ENCODE measurements at places on chromosomes 3 and 15.

GRCh38 chr3:175258763-175259162, 399.6 kb downstream of the NAALADL2 start:
- no peaks in the 10 kb centered on the region for H3K36me3 ChIP-seq
- peak; percentile 85 for DNase-seq
- no peaks in the 10 kb centered on the region for H3K27me3 ChIP-seq
- no peak overlapping the region for H3K4me3 ChIP-seq
- H3K4me1 ChIP-seq = peaks cover 22% of the 10 kb centered on the region
- H3K27ac ChIP-seq = peak overlapping the region; percentile 71

GRCh38 chr15:72824112-72824511, 40.6 kb upstream of the ADPGK start:
- H3K4me3 ChIP-seq = no peak overlapping the region
- H3K27ac ChIP-seq = no peak overlapping the region
- no peaks in the 10 kb centered on the region for H3K36me3 ChIP-seq
- peaks cover 10% of the 10 kb centered on the region for H3K27me3 ChIP-seq
- H3K4me1 ChIP-seq = no peaks in the 10 kb centered on the region

DNA sequence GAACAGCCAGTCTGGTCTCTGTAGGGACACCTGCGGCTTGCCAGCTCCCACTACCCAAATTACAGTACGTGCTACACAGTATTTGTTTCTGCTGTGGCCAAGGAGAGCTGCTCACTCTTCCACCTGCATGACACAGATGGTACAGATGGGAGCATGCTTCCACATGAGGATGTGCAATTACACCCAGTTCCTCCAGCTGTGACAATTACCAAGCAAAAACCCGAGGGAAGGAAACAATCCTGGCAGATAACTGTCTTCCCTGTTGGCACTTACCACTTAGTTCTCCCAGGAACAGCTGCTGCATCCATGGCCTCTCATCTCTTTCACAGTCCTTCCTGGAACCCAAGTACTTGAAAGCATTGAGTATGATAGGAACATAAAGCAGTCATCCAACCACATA, 34.4 kb downstream of the DET1 start:
- no peaks in the 10 kb centered on the region for H3K4me1 ChIP-seq
- no peaks in the 10 kb centered on the region for H3K27me3 ChIP-seq
- H3K27ac ChIP-seq = no peak overlapping the region
- H3K36me3 ChIP-seq = no peaks in the 10 kb centered on the region
- no peak for DNase-seq
- H3K4me3 ChIP-seq = no peak overlapping the region

DNA sequence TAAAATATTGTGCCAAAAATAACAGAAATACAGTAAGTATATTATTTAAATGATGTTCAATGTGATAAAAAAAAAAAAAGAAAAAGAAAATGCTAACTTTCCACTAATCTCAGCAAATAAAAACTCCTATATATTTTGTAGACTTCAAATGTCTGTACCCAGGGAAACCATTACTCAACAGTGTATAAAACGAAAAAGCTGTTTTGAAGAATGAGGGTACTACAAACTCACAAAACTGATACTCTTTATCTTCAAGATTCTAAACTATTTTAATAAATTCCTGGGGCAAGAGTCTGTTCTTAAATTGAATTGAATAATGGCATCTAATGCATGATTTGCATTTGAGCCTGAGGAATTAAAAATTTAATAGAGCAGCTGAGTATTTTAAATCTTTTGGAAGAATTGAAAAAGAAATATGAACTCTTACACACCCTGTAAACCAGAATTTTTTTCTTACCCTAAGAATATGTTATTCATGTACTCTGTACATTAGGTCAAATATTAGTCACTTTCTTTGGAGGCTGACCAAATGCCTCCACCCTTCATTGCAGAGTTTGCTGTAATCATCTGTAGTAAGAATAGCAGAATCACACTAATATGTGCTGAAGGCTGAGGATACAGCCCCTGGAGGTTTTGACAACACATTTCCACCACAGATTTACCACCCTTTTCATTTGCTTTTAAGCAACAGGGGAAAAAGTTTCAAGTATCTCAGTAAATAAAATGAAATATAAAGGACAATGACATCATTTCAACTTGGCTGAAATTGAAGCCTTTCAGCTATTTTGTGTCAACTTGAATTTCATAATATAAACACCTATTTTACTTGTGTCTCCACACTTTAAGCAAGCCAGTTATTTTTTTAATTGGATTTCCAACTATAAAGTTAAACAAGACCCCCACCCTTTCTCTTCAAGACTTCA, 79.7 kb downstream of the FBN1 start:
- H3K4me1 ChIP-seq = peaks cover 31% of the 10 kb centered on the region
- peak; percentile 83 for DNase-seq
- H3K4me3 ChIP-seq = peak overlapping the region; percentile 4
- peak overlapping the region; percentile 85 for H3K27ac ChIP-seq
- no peaks in the 10 kb centered on the region for H3K27me3 ChIP-seq

DNA sequence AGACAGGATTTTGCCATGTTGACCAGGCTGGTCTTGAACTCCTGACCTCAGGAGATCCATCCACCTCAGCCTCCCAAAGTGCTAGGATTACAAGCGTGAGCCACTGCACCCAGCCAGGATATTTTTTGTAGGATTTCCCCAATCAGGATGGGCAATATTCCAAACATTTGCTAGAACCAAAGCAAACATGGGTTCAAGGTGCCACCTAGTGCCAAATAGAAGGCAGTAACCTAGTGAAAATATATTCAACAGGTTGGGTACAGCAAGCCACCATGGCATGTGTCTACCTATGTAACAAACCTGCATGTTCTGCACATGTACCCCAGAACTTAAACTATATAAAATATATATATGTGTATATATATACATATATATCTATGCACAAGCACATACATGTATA, 185.9 kb upstream of the CADM2 start:
- H3K36me3 ChIP-seq = no peaks in the 10 kb centered on the region
- no peak overlapping the region for H3K27ac ChIP-seq
- DNase-seq = no peak
- H3K27me3 ChIP-seq = no peaks in the 10 kb centered on the region

DNA sequence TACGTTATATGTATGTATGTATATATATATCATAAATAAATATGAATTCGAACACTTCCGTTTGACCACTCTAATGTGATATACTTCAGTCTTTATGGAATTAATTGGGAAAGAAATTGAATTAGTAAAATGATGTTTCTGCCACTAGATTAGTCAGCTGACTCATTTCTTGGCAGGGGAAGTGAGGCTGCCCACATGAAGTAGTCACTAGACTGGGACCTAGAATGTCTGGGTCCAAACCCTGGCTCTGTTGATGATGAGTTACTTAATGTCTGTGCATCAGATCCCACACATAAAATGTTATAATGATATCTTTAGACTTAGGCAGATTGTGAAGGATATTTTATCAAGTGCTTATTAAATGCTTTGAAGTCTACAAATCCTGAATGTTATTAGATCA, 27.4 kb upstream of the ARL14 start:
- peaks cover 3% of the 10 kb centered on the region for H3K4me1 ChIP-seq
- H3K27me3 ChIP-seq = no peaks in the 10 kb centered on the region
- no peak overlapping the region for H3K27ac ChIP-seq
- H3K4me3 ChIP-seq = no peak overlapping the region

GRCh38 chr15:89472785-89473256, 23.6 kb downstream of the RHCG start:
- H3K4me3 ChIP-seq = no peak overlapping the region
- no peaks in the 10 kb centered on the region for H3K4me1 ChIP-seq
- H3K36me3 ChIP-seq = no peaks in the 10 kb centered on the region
- H3K27me3 ChIP-seq = peaks cover 4% of the 10 kb centered on the region
- H3K27ac ChIP-seq = no peak overlapping the region

- no peaks in the 10 kb centered on the region for H3K36me3 ChIP-seq
Observed at GRCh38 chr3:69806735-69807438, 67.6 kb downstream of the MITF start.

DNA sequence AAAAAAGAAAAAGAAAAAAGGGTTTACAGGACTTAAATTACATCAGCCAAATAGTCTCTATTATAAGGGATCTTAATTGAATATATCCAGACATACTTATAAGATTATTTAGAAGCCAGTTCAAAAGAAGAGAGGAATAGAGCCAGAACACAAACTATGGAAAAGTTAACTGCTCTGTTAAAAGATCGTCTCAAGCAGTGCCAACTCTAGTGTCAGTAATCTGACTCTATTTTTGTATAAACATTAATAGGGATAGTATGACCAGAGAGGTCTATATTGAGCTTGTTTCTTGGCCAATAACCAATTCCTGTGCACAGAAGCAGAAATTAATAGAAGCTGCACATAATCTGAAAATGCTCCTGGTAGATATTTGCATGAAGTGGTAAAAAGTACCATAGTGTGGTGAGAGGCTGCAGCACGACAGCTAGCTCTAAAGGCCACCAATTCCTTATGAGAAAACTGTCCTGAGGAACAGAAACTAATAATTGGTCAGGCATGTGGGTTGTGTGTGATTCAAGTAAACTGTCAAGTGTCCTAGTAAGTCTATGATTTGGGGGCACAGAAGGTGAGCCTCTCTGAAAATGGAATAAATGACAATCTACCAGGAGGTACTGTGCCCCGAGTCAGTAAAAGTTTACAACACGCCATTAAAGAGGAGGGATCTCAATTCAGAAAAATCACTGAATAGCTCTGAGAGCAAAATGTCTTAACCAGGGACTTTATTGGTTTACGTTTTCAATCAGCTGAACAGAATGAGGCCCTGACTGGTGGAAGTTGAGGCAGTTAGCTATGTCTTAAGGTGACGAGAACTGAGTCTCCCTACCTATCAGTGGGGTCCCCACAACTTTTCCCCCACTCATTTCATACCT, 51.5 kb upstream of the NANOGP8 start:
- H3K36me3 ChIP-seq = no peaks in the 10 kb centered on the region
- H3K4me1 ChIP-seq = no peaks in the 10 kb centered on the region

DNA sequence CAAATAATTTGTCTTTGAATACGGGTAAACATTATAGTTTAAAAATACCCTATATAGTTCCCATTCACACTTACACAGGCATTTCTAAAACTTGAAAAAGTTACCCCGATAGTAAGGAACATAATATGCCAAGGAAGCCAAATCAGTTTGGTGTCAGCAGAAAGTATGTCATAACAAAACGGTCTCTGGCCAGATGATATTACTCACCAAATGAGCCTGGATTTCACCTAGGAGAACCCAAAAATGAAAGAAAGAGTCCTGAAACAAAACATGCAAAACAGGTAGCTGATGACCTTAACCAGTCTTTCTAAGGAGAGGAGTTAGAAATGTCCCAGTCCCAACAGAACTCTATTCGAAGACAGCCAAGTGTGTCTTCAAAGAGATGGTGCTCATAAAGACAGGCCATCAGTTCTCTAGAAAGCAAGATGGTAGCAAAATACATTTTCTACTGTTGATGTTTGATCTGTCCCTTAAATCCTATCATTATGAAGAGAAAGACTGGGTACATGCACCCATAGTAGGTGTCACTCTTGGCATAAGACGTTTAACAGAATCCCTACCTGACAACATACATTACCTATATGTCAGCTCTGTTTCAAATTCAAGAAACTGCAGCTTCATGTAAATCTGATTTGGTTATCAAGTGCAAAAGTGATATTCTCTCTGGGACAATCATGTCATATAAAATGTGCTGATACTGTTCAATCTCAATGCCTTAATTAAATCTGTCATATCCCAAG, 942.5 kb downstream of the ROBO1 start:
- no peaks in the 10 kb centered on the region for H3K27me3 ChIP-seq
- peaks cover 5% of the 10 kb centered on the region for H3K4me1 ChIP-seq
- DNase-seq = no peak
- no peaks in the 10 kb centered on the region for H3K36me3 ChIP-seq
- H3K27ac ChIP-seq = no peak overlapping the region

DNA sequence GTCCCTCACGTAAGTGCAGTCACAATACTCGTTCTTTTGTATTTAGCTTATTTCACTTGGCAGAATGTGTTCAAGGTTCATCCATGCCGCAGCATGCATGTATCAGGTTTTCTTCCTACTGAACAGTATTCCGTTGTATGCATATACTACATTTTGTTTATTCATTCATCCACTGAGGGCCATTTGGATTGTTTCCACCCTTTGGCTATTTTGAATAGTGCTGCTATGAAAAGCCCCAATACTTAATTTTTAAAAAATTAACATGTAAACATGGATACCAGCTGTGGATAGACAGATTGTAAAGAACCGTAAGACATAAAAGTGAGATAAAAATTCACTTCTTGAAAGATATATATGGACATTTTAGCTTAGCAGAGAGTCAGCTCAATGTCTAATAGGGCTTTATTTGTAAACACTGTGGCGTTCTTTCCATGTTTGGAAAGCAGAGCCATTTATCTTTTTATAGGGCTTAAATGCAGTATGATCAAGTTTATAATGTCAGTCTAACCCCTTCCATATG, 115.9 kb downstream of the VPS8 start:
- DNase-seq = no peak
- H3K27me3 ChIP-seq = no peaks in the 10 kb centered on the region
- H3K36me3 ChIP-seq = peaks cover 6% of the 10 kb centered on the region
- no peak overlapping the region for H3K4me3 ChIP-seq

GRCh38 chr15:66854012-66854965, 152.3 kb downstream of the SMAD6 start:
- no peak overlapping the region for H3K4me3 ChIP-seq
- H3K27me3 ChIP-seq = no peaks in the 10 kb centered on the region

DNA sequence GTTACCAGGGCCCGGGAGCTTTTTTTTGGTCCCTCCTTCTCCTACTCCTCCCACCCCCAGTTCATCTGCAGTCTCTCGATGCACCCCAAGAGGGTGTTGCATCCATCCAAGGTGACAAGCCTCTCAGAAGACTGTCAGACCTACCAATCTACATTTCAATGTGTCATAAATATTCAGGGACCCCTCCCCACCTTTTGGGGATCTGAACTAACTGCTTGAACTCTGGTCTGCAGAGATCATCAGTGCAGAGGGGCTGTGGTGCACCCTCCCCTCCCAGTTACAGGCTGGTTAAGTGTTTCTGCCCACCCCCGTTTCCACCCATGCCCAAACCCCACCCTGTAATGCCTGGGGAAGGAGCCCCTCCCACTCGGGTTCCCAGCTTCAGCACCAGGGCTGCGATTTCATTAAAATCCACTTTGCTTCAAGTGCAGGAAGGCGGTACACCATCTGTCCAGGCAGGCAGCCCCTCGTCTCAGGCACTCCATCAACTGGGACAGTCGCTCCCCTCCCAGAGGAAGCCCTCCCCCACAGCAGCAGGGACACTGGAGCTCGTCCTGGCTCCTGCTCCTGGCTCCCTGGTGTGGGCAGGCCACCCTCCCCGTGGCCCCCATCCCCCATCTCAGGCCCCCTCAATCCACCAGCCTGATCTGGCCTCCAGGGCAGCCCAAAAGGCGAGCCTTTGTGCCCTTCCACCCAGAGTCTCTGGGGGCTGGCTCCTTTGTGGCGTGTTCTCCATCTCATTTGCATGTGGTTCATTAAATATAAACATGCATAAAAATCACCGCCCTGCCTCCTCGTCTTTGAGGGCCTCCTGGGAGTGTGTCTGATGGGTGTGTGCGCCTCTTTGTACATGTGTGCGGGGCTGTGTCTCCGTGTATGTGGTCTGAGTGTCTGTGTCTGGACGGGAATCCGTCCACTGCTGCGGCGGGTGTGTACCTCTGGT, 32.3 kb downstream of the RNU5B-1 start:
- H3K4me3 ChIP-seq = no peak overlapping the region
- H3K27me3 ChIP-seq = peaks cover 18% of the 10 kb centered on the region
- no peak overlapping the region for H3K27ac ChIP-seq
